Transverse colon (tissue), 4 donors: ENCODE measurements at places on chromosomes 4 and X. TPM values are rescaled to one million over a fixed set of nuclear protein-coding genes. Genes with fewer than 3 reads are reported as not detected.

The IL1RAPL1 gene
- 0.14 TPM for total RNA-seq

The NBDY gene
- total RNA-seq: 10.5 TPM

DNA sequence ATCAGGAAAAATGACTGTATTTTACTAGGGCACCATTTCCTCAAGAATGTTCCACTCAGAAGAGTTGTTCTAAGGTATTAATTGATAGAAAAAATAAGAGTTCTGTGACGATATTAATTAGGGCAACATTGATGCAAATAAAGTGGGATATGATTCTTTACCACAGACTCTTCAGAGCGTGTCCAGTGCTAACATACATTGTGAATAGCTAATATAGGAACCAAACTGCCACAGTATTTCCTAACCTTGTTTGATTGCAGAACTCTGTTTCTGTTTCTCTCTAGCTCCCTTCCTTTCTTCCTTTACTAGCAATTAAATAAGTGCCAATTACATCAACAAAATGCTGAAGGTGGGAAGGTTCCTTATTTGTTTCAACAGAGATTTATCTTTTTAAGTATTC, 154.1 kb upstream of the CPEB2 start:
- no peak overlapping the region for H3K27ac ChIP-seq
- no peak for DNase-seq
- no peaks in the 10 kb centered on the region for H3K4me1 ChIP-seq
- H3K27me3 ChIP-seq: no peaks in the 10 kb centered on the region

The MGAT4D gene
- total RNA-seq: not detected

The KDM6A gene
- 42.5 TPM for total RNA-seq

DNA sequence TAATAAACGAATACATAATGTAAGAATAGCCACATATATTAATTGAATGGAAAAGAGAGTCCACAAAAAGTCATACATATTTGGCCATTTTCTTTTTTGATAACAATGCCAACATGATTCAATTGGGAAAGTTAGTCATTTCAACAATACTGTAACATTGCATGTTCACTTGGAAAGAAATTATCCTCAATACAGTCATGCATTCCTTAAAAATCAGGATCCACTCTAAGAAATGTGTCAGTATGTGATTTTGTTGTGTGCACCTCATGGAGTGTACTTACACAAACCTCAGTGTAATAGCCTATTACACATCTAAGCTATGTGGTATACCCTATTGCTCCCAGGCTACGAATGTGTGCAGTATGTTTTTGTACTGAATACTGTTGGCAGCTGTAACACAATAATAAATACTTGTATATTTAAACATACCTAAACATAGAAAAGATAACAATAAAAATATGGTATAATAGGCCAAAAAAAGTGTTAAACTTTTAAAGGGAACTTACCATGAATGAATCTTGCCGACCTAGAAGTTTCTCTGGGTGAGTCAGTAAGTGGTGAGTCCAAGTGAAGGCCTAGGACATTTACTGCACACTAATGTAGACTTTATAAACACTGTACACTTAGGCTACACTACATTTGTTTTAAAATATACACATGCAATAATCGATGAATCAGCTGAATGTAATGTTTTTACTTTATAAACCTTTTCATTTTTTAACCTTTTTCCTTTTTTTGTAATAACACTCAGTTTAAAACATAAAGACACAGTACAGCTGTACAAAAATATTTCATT, 806.8 kb downstream of the PCDH18 start:
- H3K36me3 ChIP-seq: no peaks in the 10 kb centered on the region
- H3K4me1 ChIP-seq: no peaks in the 10 kb centered on the region
- no peak for DNase-seq
- H3K27me3 ChIP-seq: no peaks in the 10 kb centered on the region

The CPZ gene
- 0.96 TPM for total RNA-seq

GRCh38 chrX:118526149-118526548, 30.5 kb downstream of the DOCK11 start:
- peak overlapping the region; percentile 37 for H3K27ac ChIP-seq
- H3K4me3 ChIP-seq: no peak overlapping the region
- peaks cover 6% of the 10 kb centered on the region for H3K4me1 ChIP-seq
- no peak for DNase-seq
- H3K36me3 ChIP-seq: no peaks in the 10 kb centered on the region

GRCh38 chrX:119427024-119427794, 28.1 kb downstream of the SLC25A43 start:
- no peak overlapping the region for H3K4me3 ChIP-seq
- no peak overlapping the region for H3K27ac ChIP-seq
- no peaks in the 10 kb centered on the region for H3K27me3 ChIP-seq
- H3K36me3 ChIP-seq: no peaks in the 10 kb centered on the region

DNA sequence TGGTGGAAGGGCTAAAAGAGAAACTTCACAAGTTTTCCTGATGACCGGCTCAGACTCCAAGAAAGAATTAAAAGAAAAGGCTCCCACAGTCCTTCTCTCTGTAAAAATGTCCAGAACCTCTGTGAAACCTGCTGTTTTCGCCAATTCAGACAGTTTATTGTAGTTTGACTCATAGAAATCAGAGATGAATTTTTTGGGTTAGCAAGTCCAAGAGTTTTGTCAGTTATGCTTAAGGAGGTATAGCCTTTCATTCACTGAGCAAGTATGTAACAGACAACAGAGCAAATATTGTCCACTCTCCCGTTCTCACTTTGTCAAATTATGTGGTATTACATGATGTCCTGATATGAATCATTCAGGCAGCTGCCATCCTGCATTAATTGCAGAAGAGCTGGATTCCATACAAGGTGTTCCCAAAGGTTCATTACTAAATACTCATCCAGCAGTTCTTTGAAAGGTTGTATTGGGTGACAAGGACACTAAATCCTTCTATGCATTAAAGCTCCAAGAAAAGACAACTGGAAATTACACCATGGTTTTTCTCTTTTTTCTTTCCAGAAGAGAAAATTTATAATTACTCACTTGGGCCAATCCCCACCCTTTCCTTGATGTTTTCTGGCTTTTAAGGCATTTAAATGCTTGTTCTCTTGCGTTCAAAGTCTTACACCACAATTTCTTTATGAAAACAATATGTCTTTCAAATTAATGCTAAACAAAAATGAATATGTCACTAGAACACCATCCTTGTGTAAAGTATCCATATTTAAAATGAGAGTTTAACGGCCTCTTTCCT, 30.0 kb upstream of the PLAC1 start:
- no peak for DNase-seq
- H3K36me3 ChIP-seq: no peaks in the 10 kb centered on the region
- H3K27me3 ChIP-seq: no peaks in the 10 kb centered on the region
- H3K4me3 ChIP-seq: no peak overlapping the region
- H3K27ac ChIP-seq: no peak overlapping the region

- H3K27me3 ChIP-seq: no peaks in the 10 kb centered on the region
- DNase-seq: no peak
- H3K36me3 ChIP-seq: no peaks in the 10 kb centered on the region
- no peaks in the 10 kb centered on the region for H3K4me1 ChIP-seq
- no peak overlapping the region for H3K27ac ChIP-seq
These were observed 47.2 kb downstream of the IQCM start for GRCh38 chr4:149768477-149768876.
